ENCODE measurements at places on chromosomes 2 and 18.
A peak's percentile ranks its signal among the peaks of the same experiment; 100 is the strongest.

GRCh38 chr18:73950116-73950700 lies 197.4 kb downstream of the FBXO15 start:
- peak; percentile 2 for DNase-seq

DNA sequence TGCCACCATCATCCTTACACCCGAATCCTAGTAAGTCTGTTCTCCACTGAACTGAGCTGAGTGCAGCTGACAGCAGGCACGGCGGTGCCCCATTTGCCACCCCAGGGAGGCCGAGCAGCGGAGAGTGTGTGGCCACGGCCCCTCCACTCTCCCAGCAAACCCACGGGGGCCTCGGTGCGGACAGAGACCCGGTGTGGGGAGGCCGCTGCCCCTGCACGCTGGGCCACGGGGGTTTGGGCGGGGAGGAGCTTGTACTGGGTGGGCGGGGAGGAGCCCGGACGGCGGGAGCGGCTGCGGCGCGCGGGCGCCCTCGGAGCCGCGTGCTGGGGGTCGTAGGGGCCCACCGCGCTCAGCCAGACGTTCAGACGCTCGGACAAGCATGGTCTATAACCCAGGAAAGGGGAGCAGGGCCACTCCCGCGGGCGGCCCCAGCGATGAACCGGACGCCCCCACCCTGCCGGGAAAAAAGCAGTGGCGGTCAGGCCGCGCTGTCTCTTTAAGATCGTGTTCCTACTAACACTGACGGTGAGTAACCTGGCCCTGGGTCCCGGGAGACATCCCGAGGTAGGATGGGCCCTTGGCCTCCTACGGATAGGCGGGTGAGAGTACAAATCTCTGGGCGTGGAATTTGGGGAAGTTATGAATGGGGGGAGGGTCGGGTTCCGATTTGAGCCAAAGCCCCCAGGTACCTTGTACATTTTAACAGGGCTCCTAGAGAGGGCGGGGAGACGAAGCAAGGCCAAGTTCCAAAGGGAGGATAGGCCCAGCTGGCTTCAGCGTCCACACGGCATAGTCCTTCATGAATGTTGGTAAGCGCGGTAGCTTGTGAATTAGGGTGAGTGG lies at the start of gene ITPRIPL1:
ITPRIPL1 (plus strand) TSS at position 277 of the 843 bp plus-strand sequence; CDS start at position 800, 523 bp downstream.
- DNase-seq = peak; percentile 61

DNA sequence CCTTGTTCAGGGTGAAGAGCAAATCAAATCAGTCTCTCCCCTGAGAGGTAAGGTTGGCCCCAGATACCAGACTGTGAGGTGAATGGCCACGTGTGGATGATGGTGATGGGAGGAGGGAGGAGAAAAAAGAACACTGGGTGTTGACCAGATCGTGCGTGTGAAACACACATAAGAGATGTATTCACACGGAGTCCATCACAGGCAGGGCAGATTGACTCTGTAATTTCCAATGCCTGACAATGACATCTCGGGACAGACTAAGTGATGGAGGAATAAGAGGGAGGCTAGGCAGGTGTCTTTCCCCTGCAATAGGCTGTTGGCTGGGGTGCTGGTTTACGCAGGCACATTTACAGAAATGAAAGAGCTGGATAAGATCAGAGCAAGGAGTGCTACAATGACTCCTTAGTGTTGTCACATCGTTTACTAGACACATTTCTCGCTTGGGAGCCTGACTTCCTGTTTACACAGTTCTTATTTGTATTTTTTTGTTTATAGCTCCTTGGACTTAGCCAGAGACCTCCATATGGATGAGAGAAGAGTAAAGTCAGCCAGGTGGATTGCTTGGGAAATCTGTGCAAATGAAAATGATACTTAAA lies 43.1 kb downstream of the CPO start:
- DNase-seq = no peak

- peak; percentile 69 for DNase-seq
These were observed 3.2 kb upstream of the NEMP2 start for GRCh38 chr2:190537765-190538164.

DNA sequence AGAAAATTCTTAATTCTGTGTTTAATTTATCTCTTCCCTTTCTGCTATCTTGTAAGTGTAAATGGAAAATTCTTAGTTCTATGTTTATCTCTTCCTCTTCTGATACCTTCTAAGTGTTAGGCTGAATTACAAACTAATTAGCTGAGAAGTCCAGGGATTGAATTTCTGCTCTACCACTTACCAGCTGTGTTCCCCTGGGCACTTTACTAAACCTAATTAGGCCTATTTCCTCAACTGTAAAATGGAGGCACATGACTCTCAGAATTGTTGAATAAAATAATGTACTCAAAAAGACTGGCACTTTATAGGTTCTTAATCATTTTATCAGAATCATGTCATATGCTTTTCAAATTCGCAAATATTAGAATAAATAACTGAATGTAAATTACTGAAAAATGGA lies 146.3 kb downstream of the MAP2 start:
- no peak for DNase-seq

DNA sequence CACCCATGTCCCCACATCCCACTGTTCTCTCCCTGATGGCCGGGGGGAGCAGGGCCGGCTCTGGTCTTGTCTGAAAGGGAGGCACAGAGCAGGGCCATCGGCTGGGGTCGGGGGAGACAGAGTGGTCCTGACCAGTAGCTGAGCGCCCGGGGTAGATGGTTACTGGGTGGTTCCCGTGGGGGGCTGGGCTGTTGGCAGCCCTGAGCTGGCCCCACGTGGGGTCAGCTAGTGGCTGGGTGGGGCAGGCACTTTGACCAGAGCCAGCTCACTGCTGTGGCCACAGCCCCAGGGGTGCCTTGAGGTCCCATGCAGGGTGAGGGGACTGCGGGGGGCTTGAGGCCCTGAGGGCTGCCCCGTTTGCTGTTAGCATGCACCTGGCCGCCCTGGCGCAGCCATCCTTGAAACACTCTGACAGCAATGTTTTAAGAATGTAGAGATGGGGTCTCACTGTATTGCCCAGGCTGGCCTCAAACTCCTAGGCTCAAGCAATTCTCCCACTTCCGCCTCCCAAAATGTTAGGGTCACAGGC lies 12.3 kb upstream of the NEU4 start:
- DNase-seq = no peak

- DNase-seq = no peak
These were observed 5.6 kb downstream of the BCL11A start for GRCh38 chr2:60547841-60548240.

- peak; percentile 43 for DNase-seq
These were observed 105.0 kb downstream of the FIGN start for GRCh38 chr2:163630836-163631235.

- peak; percentile 20 for DNase-seq
These were observed 66.7 kb downstream of the TPGS2 start for GRCh38 chr18:36762074-36762473.

- DNase-seq = no peak
These were observed 12.3 kb downstream of the DSG2 start for GRCh38 chr18:31510319-31510718.

GRCh38 chr18:3907955-3908354 lies 458.0 kb downstream of the TGIF1 start:
- no peak for DNase-seq
